NCI-H1436 (cell line): ENCODE measurements at places on chromosomes 5 and 9.

GRCh38 chr5:2141254-2142000, 258.7 kb upstream of the IRX4 start:
- no peak for DNase-seq

GRCh38 chr5:1791176-1791575, 8.5 kb downstream of the MRPL36 start:
- DNase-seq: no peak

GRCh38 chr9:125632321-125633115, 74.5 kb downstream of the MAPKAP1 start:
- DNase-seq: no peak

- DNase-seq: no peak
These were observed 4.5 kb downstream of the WHRN start for GRCh38 chr9:114500697-114501292.

DNA sequence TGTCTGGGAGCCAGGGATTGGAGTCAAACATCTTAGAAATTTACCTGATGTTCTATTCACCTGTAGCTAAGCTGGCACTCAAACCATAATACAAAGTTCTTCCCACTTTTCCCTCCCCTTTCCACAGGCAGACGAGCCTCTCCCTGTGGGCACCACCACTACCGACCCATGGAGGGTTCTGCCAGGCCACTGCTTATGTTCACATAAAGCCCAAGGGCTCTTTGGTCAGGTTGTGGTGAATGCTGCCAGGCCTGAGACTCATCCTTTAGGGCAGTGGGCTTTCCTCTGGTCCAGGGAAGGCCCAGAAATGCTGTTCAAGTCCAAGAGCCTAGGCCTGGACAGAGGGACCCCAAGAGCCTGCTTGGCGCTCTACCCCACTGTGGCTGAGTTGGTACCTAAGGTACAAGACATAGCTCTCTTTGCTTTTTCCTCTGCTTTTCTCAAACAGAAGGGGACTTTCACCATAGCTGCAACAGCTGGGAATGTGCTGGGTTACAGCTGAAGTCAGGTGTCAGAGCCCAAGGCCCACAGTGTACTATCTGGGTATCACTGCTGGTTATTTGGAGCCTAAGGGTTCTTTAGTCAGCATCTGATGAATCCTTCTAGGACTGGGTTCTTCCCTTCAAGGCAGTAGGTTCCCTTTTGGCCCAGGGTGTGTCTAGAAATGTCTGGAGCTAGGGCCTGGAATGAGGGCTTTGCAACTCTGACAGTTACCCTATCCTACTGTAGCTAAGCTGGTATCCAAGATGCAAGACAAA, 620.1 kb downstream of the TLE1 start:
- DNase-seq: no peak

- DNase-seq: no peak
These were observed 141.1 kb downstream of the CHSY3 start for GRCh38 chr5:130045334-130045733.

DNA sequence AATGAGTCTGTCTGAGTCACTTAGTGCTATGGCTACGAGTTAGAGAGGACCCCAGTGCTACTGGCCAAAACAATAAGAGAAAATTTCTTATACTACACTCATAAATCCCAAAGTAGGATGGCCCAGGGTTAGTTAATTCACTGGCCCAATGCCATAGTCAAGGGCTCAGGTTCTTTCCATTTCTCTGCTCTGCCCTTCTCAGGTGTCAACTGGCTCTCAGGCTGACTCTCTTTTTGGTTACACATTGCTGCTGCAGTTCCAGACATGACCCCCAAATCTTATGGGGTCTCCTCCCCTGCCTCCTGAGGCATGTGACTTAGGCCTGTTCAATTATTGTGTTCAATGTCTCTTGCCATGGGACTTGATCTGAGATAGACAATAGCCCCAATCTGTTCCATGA, 70.4 kb downstream of the ARHGEF37 start:
- DNase-seq: no peak

DNA sequence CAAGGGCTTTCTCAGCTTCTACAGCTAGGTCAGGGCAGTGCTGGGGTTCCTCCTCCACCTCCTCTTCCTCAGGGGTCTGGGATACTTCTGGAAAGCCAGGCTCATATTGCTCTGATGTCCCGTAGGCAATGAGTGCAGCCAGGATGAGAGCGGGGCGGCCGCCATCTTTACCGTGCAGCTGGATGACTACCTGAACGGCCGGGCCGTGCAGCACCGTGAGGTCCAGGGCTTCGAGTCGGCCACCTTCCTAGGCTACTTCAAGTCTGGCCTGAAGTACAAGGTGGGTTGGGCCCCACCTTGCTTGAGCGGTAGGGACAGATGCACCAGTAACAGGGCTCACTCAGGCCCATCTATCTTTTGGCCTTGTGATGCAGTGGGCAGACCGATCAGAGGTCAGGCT, 34.8 kb downstream of the GSN start:
- DNase-seq: no peak

DNA sequence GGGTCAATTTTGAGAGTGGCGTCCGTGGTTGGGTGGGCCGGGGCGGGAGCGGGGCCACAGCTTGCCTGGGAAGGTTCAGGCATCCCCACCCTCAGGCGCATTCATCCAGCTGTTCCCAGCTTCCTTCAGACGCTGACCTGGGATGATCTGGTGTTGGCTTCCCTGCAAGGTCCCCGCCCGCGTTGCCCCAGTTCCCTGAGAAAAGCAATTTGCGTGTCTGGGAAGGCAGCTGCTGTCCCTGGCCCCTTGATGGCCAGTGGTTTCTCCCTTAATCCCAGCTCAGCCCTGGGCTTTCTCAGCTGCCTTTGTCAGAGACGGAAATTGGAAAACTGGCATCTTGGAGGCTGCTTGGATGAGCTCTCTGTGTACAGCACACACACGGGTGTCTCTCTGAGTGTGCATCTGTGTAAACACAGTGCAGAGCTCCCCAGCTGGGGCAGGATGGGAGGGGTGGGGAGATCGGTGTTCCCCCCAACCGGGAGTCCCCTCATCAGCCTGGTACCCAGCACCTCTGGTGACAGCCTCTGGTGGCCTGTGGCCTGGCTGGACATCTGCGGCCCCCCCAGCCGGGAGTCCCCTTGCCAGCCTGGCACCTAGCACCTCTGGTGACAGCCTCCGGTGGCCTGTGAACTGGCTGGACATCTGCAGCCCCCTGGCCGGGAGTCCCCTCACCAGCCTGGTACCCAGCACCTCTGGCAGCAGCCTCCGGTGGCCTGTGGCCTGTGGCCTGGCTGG, 94.0 kb downstream of the COL5A1 start:
- no peak for DNase-seq

GRCh38 chr5:96716007-96716406, 53.8 kb downstream of the CAST start:
- no peak for DNase-seq

GRCh38 chr5:80343067-80343466, 23.3 kb downstream of the SPZ1 start:
- DNase-seq: no peak

DNA sequence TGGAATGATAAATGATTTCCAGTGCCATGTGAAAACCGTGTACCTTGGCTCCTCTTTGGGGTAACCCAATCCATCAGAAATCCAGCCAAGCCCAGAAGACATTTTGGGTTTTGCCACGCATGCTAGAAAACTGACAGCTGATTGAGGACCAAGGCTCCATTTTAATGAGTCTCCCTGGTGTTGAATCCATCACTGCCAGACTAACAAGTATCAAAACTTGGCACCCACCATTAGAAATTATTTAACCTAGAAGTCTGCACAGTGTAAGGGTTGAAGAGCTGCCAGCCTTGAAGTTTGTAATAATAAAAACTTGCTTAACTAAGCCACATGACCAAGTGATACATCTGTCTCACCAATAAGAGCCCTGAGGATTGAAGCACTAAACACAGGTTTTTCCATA, 369.9 kb downstream of the DNAH5 start:
- no peak for DNase-seq

DNA sequence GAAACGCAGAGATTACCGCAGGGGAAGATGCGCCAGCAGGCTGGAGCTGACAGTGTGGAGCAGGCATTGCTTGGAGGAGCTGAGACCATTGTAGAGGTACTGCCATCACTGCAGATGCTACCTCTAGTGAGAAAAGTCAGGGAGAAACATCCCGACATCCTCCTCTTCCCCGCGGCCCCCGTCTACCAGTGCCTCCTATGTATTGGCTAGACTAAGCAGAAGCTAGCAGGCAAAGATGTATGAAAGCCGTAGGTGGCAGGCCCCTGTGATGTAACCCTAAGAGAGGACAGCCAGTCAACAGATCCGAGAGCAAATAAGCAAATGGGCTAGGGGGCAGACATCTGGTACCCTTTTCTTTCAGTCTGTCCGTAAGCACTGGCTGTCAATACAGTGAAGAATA, 115.5 kb upstream of the ACTBL2 start:
- DNase-seq: no peak

DNA sequence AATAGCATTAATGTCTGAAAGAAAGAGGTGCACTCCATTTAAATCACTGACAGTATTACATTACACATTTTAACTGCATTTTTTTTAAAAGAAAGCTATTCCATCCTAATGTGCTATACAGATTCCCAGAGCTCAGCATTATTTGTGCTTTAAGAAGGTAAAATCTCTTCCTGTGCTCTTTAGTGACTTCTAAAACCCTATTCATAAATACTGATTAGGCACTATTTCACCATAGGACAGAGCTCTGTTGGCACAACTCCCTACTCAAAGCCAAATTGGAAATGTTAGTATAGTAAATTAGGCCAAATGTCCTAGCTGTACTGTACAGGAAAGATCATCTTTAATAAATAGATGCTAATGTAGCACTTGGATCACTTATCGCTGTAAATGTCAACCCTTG, 262.5 kb downstream of the TUSC1 start:
- DNase-seq: no peak
